ENCODE measurements at places on chromosomes 5 and 9.

GRCh38 chr9:77879437-77879943 lies 152.1 kb downstream of the GNAQ start:
- DNase-seq = no peak

DNA sequence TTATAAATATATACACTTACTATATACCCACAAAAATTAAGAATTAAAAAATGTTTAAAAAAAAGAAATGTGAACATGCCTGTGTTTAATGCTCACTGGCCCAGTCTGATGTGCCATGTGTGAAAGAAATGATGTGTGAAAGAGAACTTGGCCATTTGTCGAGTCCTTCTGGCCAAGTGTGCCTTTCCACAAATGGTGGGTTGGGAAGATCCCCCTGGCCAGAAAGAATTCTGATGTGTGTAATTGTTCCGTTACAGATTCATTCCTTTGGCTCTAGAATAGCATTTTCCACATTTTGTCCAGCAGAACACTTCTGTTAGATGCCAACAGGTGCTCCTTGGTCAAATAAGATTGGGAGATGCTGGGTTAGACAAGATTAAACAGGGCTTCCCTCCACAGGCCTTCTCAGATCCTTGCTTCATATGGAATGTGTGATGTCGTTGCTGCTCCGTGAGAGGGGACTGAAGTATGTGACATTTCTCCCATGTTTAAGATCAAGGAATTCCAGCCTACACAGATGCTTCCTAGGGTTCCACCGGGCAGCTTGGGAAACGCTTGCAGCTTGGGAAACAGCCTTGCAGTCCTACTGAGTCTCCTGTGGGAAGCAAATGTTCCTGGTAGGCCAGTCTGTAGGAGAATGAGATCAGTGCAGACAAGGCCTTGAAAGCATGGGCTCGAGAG lies 32.1 kb downstream of the GDNF start:
- DNase-seq = no peak

GRCh38 chr9:89476546-89476945 lies 21.4 kb downstream of the SEMA4D start:
- no peak for DNase-seq

GRCh38 chr5:134825212-134825611 lies 20.6 kb upstream of the C5orf24 start:
- DNase-seq = no peak

DNA sequence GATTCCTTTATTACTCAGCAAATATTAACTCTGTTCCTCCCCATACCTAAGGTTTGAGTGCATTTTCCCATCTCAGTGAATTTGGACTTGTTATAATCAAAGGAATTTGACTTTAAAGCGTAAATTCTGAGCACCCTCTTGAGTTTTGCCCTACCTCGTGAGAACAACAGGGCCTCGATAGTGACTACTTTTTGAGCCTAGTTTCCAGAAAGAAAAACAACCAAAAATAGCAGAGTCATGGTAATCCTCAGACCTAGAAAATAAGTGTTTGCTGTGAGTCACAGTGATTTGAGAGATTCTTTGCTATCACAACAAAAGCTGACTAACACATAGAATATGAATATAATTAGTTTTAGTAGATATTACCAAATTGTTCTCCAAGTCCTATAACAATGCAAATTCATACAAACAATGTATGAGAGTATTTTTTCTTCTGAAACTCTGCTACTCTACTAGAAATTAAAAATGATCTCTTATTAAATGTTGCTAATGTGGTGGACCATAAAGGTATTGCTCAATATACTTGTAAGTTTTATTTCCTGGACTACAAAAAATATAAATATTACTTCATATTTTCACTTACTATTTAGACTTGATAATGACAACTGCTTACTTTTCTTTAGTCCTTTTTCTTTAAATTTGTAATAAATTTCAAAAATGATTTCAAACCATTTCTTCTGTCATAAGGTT lies 759.7 kb downstream of the BRINP1 start:
- DNase-seq = no peak

DNA sequence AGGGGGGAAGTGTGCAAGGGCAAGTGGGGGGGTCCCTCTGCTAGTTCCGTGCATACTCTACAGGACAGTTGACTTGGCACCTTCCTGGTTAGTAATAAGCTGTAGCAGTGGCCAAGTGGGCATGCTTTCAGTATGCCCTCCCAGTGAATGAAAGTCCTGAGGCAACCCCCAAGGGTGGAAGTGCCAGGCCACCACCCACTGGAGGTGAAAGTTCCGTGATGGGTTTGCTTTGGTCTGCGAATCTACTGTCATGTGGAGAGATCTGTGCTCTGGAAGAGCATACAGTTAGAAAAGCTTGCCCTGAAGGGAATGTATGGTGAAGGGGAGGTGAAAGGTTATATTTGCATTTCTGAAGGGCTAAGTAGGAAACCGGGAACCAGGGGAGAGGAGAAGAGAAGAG lies 10.3 kb downstream of the FXN start:
- DNase-seq = no peak

- DNase-seq = no peak
Observed at GRCh38 chr9:131728546-131728910, 11.3 kb downstream of the RAPGEF1 start.

- no peak for DNase-seq
Observed at GRCh38 chr9:85432599-85432998, 309.2 kb downstream of the AGTPBP1 start.

DNA sequence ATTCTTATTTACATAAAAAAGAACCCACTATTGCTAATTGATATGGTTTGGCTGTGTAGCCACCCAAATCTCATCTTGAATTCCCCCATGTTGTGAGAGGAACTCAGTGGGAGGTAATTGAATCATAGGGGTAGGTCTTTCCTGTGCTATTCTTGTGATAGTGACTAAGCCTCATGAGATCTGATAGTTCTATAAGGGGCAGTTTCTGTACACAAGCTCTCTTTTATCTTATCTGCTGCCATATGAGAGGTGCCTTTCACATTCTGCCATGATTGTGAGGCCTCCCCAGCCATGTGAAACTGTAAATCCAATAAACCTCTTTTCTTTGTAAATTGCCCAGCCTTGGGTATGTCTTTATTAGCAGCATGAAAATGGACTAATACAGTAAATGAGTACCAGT lies 58.2 kb upstream of the PRR16 start:
- no peak for DNase-seq

GRCh38 chr5:154146409-154146808 lies 44.1 kb upstream of the GALNT10 start:
- DNase-seq = no peak

GRCh38 chr9:133701981-133702797 lies 36.0 kb downstream of the SARDH start:
- peak; percentile 66 for DNase-seq

DNA sequence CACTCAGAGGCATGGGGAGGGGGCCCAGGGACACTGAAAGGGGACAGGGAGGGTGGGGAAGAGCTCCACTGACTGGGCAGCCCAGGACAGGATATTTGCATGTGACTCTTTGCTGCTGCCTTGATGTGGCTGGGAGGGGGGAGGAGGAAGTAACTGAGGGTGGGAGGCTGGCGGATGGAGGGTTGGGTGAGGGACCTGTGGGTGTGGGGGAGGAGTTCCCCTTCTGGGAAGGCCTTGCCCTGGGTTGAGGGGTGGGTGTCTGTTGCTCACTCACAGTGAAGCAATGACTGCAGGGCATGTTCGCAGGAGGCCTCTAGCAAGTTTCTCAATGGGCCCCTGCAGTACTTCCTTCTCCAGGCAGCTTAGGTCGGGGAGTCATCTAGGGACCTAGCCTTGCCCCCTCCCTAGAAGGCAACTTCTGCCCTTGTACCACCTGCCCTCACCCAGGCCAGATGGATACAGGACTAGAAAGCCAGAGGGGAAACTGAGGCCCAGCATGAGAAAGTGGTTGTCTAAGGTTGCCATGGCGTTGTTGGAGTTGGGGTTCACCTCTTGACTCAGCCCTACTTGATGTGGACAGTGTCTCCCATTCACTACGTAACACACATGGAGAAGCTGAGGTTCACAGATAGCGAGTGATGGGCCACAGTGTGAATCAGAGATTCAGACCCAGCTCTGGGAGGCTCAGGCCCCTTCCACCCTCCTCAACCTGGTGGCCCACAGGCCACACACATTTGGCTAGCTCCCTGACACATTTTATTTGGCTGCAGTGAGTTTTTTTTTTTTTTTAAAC lies 3.0 kb downstream of the GRK6 start:
- peak; percentile 90 for DNase-seq

- no peak for DNase-seq
Observed at GRCh38 chr9:94826044-94826443, 99.5 kb downstream of the AOPEP start.

- no peak for DNase-seq
Observed at GRCh38 chr5:60332244-60333004, 367.5 kb downstream of the DEPDC1B start.

- no peak for DNase-seq
Observed at GRCh38 chr5:72290356-72291133, 29.5 kb downstream of the MRPS27 start.

DNA sequence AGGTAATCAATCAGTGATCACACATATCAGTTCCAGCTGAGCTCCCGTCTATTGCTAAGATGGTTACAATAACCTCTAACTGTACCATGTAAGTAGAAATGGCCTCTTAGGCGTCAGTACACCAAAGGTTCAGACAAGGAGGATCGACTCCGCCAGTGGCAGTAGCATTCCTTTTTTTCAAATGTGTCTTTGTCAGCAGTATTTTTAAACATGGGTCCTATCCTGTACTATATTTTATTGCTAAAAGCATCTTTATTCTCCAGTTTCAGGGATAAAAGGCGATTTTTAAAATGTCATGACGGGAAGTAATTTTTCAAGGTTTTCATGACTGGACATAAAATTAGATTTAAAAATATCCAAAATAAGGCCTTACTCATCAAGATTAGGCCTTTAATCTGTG lies 64.8 kb upstream of the TBCA start:
- no peak for DNase-seq

DNA sequence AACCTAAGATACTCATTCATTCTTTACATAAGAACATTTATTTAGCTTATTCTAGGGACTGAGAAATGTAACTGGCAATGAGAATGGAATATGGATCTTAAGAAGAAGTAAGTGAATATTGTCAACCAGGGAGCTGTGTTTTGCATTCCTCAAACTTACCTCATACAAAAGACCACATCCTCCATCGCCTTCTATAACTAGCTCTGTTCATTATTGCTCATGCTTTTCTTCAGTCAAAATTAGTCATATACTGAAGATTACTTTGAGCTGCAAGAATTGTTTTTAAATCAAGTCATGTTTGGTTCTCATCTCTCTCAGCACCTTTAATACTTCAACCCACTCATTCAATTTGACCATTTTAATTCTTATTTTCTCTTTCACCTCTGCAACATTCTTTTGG lies 140.3 kb upstream of the RASA1 start:
- DNase-seq = no peak

- DNase-seq = no peak
Observed at GRCh38 chr9:122039234-122039633, 53.9 kb downstream of the TTLL11 start.

DNA sequence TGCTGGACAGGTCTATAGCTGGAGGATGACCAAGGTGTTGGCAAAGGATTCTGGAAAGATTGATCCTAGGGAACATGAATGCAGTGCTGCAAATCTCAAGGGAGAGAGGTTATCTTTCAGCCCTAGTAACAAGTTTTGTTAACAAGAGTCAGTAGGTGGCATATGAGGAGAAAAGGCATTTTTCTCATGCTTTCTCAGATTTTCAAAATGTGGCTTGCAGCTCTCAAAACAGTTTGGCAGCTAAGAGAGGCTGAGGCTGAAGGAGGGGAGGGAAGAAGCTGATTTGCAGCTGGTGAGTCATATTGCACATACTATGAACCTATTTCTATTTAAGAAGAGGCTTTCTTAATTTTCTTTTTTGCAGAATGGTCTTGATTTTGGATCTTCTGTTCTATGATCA lies 64.3 kb upstream of the PCA3 start:
- no peak for DNase-seq

DNA sequence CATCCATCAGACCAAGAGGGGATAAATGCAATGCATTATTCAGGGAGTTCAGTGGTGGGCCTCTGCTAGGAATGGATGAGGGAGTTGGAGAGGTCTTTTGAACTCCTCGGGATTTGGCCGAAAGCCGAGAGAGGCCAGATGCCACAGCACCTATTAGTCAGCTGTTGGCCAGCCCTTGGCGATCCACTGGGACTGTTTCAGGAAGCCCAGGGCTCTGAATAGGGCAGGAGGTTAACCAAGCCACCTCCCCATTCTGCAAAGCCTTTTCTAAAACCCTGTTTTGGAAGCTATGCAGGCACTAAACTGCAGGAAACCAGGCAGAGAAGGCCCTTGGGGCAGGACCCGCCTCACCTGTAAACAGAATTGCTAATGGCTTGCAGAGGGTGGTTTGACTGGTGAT lies 37.8 kb downstream of the ASTN2 start:
- DNase-seq = no peak

GRCh38 chr5:171664489-171664888 lies 121.1 kb upstream of the SMIM23 start:
- DNase-seq = no peak

- DNase-seq = no peak
Observed at GRCh38 chr5:52961274-52961681, 27.9 kb upstream of the ITGA2 start.

GRCh38 chr5:173032730-173033129 lies 23.4 kb upstream of the CREBRF start:
- no peak for DNase-seq

DNA sequence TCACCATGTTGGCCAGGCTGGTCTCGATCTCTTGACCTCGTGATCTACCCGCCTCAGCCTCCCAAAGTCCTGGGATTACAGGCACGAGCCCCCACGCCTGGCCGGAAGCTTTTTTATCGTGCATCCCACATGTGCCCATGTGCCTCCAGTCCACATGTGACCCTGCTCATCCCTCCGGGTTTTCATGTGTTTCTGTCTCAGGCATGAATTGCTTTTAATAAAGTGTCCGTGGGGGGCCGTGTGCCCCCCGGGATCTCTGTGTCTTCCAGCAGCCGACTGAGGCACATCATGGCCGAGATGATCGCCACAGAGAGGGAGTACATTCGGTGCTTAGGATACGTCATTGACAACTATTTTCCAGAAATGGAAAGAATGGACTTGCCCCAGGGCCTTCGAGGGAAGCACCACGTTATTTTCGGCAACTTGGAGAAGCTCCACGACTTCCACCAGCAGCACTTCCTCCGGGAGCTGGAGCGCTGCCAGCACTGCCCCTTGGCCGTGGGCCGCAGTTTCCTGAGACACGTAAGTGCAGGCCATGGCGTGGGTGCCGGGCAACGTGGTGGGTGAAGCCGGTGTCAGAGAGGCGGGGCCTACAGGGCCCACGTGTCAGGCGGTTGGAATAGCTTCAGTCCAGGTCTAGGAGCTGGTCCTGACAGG lies 22.1 kb upstream of the LRRC14B start:
- no peak for DNase-seq

DNA sequence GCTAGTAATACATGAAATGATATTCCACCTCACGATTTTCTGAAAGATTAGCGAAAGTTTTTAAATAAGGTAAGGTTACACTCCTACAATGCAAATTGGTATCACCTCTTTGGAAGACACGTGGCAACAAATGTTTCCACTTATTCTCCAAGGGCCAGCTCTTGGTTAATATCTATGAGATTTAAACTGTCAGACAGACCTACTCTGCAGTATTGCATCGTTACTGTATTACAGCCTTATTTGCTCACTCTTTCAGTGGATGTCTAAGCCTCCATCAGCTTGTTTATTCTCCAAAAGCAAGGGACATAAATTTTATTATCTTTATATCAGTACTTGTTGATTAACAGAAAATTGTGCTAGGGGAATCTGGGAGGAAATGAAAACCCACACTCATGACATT lies 135.7 kb downstream of the MLLT3 start:
- no peak for DNase-seq

GRCh38 chr9:111630182-111630963 lies 761 bp upstream of the DNAJC25 start:
- DNase-seq = no peak

GRCh38 chr5:161001604-161002003 lies 149.6 kb upstream of the ATP10B start:
- DNase-seq = no peak

All from activated CD8-positive, alpha-beta memory T cell treated with anti-CD3 and anti-CD28 coated beads, Interleukin-2, amount 10 ng/mL, durations not matched to agents 7 days and 5 days (primary cell).